ENCODE measurements at places on chromosomes 5 and 9. TPM values are rescaled to one million over a fixed set of nuclear protein-coding genes. Genes with fewer than 3 reads are reported as not detected.

GFRA3 gene
- not detected for total RNA-seq

CKMT2 gene
- total RNA-seq: 4.7 TPM

ANP32B gene
- 21.2 TPM for total RNA-seq

SNX18 gene
- 14.7 TPM for total RNA-seq

PCA3 gene
- not detected for total RNA-seq

TLX3 gene
- total RNA-seq: not detected

SLC23A1 gene
- not detected for total RNA-seq

FOXD4L4 gene
- not detected for total RNA-seq
